ENCODE measurements at places on chromosomes 2 and 18. TPM values are rescaled to one million over a fixed set of nuclear protein-coding genes. Genes with fewer than 3 reads are reported as not detected.

DNA sequence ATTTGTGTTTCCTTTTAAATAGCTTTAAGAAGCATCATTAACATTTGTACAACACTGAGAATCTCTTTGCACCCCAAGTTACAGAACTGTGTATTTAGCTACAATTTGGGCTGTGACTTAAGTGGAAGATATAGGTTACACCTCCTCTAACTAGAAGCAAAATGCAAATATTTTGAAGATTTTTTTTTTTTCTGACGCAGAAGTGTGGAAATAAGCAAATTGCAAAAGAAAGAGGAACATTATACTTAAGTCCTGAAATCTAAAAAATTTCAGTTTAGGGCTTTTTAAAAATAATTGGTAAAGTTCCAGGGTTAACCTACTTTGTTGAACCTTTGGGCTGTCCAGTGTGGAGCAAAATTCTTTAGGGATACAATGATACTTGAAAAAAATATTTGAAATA is 41.4 kb upstream of the RBMS1 start:
- no peak for DNase-seq

DNA sequence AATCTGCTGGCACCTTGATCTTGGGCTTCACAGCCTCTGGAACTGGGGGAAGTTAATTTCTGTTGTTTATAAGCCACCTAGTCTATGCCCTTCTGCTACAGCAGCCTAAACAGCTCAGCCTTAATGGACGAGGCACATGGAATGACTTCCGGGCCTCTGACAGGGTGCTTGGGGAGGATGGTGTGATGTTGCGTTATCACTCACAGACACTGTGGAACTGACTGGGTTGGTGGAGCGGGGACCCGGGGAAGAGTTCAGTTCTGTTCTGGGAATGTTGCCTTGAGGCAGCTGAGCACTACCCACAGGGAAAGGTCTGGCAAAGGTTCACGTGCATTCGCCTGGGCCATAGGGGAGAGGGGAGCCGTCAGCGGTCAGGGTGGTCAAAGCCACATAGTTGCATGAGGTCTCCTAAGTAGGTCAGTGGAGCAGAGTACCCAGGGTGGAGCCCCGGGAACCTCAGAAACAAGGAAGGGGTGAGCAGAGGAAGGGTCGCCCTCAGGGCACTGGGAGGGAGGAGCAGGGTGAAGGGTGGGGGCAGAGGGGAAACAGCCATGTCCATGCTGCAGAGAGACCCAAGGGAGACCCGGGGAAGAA is 36.2 kb downstream of the LRRFIP1 start:
- no peak for DNase-seq

- no peak for DNase-seq
Observed at GRCh38 chr2:58447586-58447985, 206.5 kb upstream of the FANCL start.

DNA sequence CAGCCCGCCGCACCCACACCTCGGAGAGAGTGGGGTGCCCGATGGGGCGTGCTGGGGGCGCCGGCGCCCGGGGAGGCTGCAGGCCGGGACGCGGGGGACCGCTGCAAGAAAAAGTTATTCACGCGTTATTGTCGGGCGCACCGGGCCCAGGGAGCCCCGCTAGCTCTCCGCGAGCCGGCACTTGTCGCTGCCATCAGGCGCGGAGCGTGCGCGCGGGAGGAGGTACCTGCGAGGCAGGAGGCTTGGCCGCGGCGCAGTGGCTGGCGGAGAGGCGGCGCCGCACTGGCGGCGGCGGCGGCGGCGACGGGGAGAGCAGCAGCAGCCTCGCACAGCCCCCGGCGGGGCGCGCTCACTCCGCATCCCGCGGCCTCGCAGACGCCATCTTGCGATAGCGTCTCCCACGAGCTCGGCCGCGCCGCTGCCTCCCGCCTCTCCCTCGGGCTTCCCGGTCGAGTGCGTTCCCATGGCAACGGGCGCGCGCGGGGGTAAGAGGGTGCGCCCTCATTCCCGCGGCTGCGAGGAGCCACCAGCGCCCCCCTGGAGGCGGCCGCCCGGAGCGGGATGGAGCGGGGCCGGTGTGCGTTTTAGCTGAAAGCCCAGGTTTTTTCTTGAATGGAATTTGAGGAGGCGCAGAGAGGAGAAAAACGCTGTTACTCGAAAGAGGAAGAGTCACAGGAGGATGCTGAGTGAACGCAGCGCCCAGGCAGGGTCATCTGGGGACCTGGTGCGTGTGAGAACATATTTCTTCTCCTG is at the start of gene CHN1:
Gene CHN1, minus strand, starts transcription at position 402 of the 753 bp plus-strand sequence. CDS start 469 bp downstream, outside the sequence.
- peak; percentile 64 for DNase-seq

GRCh38 chr2:223835701-223836532 is 1.5 kb downstream of the AP1S3 start:
- DNase-seq = no peak

The ZNF396 gene
- total RNA-seq = 1.5 TPM

DNA sequence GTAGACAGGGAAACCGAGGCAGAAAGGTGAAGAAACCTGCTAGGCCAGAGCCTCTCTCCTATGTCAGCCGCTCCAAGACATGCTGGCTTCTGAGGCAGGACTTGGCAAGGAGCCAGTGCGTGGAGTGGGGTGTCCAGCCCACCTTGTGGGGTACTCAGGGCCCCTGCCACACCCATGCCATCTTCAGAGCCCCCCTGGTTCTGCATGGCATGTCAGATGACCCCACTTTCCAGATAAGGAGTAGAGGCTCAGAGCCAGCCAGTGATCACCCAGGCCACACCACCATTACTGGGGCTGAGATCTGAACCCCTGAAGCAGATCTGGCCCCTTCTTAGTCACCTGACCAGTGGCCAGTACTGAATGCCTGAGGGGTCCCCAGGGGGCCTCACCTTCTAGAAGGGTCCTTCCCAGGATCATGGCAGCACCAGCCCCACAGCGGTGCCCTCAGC is 14.7 kb downstream of the CROCC2 start:
- DNase-seq = peak; percentile 21

DNA sequence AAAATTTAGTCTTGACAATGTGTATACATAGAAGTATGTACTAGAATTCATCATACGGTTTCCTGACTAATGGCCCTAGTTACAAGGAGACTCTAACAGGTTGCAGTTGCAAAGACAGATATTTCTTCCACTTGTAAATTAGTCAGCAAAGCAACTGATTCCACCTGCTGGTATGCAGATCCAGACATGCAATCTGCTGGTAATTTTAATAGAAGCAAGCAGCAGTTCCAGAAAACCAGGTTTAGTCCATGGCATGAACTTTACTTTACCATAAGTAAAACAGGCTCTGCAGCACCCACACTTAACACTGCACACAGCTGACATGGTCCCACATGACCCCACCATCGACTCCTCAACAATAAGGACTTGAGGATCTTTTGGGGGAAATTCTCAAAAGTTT is 110.9 kb upstream of the SP3 start:
- DNase-seq = no peak

The MITD1 gene
- total RNA-seq = 38.3 TPM

- no peak for DNase-seq
Observed at GRCh38 chr2:30208453-30208852, 22.9 kb upstream of the LBH start.

The SMIM21 gene
- total RNA-seq = not detected

The NUP35 gene
- total RNA-seq = 10.9 TPM

DNA sequence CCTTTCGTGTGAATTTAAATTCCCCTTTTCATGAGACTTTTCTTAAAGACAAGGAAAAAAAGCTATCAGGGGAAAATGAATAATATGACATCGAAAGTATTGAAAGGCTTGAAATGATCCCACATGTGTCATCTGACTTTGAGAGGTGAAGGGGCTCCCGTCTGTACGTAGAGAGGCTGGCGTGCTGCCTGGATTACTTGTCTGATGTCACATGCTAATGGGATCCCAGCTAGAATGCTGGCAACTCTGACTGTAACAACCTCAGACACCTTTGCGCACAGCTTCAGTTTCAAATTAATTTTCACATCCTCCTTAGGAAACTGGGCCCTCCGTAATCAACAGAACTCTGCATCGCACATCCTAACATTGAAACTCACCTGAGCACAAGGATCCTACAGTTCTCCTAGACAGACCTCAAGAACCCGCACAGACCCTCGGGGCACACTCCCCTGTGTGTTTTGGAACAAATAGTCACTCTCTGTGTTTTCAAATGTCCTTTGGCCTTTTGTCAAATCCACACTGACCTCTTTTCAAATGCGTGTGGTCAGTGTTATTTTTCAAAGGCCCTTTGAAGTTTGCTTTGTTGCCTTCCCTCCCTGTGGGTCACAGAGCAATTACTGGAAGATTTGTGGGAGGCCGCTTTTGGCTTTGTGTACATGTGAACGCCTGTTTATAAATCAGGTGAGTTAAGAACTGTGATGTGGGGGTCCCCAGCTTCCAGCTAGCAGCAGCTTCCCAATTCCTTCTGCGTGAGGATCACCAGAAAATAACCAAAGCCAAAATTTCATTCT is 65.9 kb downstream of the IL1R2 start:
- no peak for DNase-seq

- DNase-seq = no peak
Observed at GRCh38 chr2:9796056-9797010, 46.9 kb upstream of the TAF1B start.

GRCh38 chr2:132448771-132449170 is 32.2 kb downstream of the GPR39 start:
- no peak for DNase-seq

DNA sequence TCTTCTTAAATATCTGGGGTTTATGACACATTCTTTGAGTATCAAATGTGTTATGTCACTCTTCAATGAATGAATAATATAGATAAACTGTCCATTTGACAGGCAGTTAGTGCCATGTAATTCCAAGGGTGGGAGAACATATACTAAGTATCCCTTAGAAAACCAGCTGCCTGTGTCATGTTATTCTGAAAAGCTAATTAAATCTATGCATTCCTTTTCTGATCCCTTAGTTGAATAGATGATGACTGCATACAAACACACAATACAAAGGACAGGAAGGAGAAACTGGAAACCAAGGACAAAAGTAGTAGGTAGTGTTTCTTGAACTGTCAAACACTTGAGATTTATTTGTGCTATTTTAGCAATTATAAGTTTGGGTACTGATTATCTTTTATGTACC is 8.3 kb downstream of the ARHGAP28 start:
- DNase-seq = no peak

DNA sequence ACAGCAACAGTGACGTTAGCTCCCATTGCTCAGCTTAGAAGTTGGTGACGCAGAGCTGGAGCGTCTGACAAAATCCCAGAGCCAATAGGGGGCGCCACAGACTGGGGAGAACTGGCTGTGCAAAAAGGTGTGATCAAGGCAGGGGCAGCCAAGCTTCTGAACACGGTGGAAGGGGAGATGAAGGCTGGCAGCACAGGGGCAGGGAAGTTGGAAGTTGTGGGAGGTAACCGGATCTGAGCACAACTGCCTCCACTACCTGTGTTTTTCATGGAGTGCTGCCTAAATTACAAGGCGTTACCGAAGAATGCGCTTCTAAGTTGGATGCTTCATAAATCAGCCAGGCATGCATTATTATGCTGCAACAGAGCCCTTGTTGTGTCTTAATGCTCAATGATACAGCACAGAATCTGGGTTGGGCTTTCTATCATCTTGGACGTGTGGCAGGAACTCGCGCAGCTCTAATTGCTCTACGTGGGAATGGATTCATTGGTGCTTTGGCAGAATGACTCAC is 370.0 kb downstream of the SLC4A3 start:
- DNase-seq = peak; percentile 41

The CHRNA1 gene
- total RNA-seq = not detected

- no peak for DNase-seq
Observed at GRCh38 chr18:75926811-75927210, 499.3 kb upstream of the SMIM21 start.

DNA sequence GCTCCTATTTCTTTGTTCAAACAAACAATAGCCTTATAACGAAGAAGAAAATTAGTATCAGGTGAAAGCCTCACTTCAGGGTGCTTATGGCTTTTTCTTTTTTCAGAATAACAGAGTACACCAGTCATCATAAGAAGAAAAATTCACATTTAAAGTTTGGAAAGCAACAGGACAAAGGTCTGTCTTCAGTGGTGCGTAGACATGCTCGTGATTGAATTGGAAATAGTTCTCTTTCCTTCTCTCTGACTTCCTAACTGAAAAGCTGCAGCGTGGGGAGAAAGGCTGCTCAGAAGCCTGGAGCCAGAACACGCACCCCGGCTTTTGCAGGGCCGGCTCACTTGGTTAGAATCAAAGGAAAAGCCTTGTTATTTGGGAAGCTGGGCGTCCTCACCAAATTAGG is 127.6 kb upstream of the ZNF516 start:
- DNase-seq = no peak

DNA sequence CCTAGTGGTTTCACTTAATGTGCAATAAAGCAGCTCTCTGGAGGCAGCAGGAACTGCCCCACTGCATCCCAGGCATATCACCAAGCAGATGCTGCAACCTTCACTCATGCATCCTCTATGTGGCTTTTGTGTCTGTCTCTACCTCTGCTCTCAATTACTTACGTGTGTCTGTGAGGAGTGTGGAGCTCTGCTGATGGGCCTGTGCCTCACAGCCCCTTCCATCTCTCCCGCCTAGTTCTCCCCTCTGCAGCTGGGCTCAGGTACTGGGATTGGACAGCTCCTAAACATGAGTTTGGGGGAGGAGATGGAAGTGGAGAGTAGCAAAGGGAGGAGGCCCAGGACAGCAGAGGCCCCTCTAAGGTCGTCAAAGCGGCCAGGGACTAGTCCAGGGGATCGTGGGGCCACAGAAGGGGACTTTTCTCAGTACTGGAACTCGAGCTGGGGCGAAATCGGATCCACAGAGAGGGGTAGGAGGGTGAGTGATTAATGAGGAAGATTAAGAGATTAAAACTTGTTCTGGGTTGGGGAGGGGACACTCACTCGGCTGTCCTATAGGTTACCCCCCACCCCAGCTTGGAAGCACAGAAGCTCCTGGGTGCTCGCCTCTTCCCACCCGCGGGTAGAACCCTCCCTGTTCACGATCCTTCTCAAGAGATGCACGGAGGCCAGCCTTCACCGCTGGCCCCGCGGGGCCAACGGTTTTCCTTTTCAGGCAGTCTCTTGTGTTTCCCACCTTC is 2.1 kb upstream of the LBX2 start:
- DNase-seq = no peak

DNA sequence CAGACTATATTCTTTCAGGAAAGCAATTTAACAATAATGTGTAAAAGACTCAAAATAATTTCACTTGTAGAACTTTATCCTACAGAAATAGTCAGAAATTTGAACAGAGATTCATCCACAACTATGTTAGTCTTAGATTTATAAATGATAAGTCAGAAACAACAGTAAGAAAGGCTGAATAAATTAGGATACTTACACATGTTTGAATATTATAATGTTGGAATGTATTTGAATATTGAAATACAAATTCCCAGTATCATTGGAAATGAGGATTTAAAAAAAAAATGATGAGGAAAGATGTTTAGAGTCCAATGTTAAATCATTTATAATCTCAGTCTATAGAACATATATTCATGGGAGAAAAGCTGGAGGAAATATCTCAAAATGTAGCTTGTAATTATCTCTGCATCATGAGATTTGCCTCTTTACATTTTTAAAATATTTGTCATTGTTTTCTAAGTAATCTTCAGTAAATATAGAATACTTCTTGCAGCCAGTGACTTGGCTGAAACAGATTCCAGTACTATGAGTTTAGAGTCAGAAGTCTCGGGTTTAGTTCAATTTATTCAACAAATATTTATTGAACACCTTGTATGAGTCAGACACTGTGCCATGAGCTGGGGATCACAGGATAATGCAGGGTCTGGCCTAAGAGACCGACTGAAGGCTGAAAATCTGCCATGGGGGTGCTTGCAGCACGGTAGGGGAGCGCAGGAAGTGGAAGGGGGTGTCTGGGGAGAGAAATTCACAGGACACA is 32.3 kb downstream of the CXCR4 start:
- no peak for DNase-seq

GRCh38 chr2:51813247-51813646 is 781.3 kb upstream of the NRXN1 start:
- no peak for DNase-seq
